ENCODE measurements at places on chromosomes 7 and 10.

DNA sequence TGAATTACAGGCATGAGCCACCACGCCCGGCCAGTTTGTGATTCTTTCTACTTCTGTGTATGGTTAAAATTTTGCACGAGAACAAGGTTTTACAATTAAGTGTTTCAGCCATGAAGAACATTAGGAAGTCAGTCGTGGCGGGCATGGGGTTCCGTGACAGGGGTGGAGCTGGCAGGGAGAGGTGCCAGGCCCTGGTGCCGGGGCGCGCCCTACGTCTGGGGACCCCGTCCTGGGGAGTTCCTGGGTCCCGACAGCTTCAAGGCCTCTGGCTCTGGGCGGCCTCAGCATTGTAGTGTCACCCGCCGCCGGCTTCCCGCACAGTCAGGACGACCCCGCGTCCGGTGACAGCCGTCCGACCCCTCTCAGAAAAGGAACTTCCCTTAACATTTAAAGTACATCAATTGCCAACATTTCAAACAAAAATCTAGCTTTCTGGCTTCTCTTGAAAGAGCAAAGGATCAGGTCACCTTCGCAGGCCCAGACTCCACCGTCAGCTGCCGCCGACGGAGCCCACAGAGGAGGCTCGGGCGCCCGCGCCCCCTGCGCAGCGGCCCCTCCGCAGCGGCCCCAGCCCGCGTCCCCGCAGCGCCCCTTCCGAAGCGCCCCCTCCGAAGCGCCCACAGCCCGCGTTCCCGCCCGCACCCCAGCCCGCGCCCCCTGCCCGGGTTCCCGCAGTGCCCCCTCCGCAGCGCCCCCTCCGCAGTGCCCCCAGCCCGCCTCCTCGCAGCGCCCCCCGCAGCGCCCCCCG lies 23.2 kb upstream of the MKI67 start:
- no peak overlapping the region for H3K27ac ChIP-seq
- peaks cover 9% of the 10 kb centered on the region for H3K27me3 ChIP-seq
- DNase-seq, result no peak
- no peaks in the 10 kb centered on the region for H3K4me1 ChIP-seq
- no peak overlapping the region for H3K4me3 ChIP-seq

- no peak overlapping the region for H3K4me3 ChIP-seq
- no peak for DNase-seq
- peaks cover 30% of the 10 kb centered on the region for H3K4me1 ChIP-seq
- no peak overlapping the region for H3K27ac ChIP-seq
- no peaks in the 10 kb centered on the region for H3K36me3 ChIP-seq
These were observed 90.0 kb downstream of the CCDC71L start for GRCh38 chr7:106570948-106571418.

DNA sequence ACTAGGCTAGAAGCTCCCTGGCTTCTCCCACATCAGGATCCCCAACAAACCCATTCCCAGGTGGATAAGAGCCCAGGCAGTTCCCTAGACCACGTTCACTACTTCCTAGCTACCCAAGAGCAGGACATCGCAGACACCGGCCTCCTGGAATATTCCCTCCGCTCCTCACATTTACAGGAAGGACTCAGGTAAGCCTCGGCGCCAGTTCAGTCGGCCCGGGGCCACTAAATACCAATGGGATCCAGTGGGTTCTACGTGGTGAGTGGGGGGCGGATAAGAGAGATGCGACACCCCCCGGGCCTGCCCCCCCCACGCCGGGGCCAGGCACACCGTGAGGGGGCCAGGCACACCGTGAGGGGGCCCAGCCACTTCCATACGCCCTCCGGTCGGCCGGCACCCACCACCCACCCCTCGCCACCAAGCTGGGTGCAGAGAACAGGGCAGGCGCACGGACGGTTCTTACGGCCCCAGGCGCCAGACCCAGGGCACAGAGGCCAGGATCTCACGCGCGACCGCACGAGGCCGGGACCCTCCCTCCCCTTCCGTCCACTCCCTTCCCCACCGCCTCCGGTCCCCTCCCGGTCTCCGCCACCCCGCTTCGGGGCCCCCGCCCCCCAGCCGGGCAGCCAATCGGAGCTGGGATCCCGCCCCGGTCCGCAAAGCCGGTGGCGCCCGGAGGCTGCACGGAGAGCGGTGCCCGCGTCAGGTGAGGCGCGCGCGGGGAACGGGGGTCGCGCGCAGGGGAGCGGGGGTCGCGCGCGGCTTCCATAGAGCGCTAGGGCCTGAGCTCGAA lies at the start of gene BLVRA:
BLVRA (plus strand) TSS at position 652 of the 793 bp plus-strand sequence. CDS start 12,479 bp downstream, outside the sequence.
- no peaks in the 10 kb centered on the region for H3K27me3 ChIP-seq
- H3K4me3 ChIP-seq, result peak within 1 kb of the TSS; percentile 85
- peaks cover 78% of the 10 kb centered on the region for H3K4me1 ChIP-seq

- no peak overlapping the region for H3K27ac ChIP-seq
- H3K27me3 ChIP-seq, result peaks cover 36% of the 10 kb centered on the region
These were observed 25.4 kb upstream of the TMEM72 start for GRCh38 chr10:44885710-44886109.

- DNase-seq, result no peak
- H3K4me3 ChIP-seq, result no peak overlapping the region
- H3K4me1 ChIP-seq, result peaks cover 9% of the 10 kb centered on the region
- H3K27ac ChIP-seq, result no peak overlapping the region
These were observed 13.1 kb upstream of the KMT2E start for GRCh38 chr7:105000927-105001336.

DNA sequence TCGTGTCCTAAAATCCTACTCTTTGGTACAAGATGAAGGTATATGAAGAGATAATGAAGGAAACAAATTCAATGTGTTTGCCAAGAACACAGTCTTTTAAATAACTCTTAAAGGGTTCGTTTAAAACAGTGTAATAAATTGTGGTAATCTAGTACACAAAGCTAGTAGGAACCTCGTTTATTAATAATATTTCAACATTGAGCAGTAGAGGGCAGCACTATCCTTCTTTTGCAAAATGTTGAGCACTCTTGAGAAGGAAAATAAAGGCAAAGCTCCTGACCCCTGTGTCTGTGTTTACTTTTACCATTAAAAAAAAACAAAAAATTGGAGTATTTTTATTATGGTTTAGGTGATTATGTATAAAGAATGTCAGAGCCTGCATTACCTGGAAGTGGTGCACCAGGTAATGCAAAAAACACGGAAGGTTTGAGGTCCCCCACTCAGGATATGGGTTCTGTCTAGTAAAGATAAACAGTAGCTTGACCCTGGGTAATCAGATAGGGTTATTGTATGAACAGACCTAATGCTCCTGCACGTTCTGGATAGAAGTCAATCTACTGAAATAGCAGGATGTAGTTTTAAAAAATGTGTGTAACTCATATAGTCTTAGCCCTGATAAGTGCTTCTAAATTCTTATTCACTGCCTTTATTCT lies 5.7 kb upstream of the GOT1 start:
- H3K4me3 ChIP-seq, result no peak overlapping the region
- peak; percentile 40 for DNase-seq
- H3K27me3 ChIP-seq, result no peaks in the 10 kb centered on the region
- no peaks in the 10 kb centered on the region for H3K4me1 ChIP-seq
- H3K27ac ChIP-seq, result no peak overlapping the region

GRCh38 chr10:102230264-102230860 lies 4.3 kb downstream of the ELOVL3 start:
- no peak overlapping the region for H3K27ac ChIP-seq
- H3K27me3 ChIP-seq, result no peaks in the 10 kb centered on the region
- peak overlapping the region; percentile 57 for H3K4me3 ChIP-seq

DNA sequence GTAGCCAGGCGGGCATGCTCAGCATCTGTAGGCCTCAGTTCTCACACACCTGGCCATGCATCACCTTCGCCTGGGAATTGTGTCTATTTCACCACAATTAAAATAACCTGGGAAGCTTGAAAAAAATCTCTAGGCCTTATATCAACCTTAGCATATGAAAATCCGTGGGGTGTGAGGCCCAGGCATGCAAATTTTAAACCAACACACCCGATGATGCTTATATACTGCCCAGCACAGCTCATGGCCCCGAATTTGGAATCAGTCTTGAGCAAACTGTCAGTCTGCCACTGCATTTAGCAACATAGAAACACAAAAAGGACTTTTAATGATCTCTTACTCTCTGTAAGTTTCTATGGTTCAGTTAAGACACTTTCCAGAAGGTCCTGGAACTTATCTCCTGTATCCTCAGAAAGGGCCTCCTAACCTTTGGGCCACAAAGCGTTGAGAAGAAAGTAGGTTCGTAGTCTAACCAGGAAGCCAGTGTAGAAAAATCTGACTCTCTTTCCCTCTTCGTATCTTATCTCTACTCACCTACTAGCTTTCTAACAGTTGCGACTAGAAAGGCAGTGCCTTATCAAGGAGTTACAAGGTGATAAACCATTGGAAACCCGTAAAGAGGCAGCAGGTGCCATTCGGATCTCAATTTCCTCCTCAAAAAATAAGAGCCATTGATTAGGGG lies 12.0 kb upstream of the DMBT1 start:
- H3K36me3 ChIP-seq, result no peaks in the 10 kb centered on the region
- no peak overlapping the region for H3K27ac ChIP-seq
- H3K27me3 ChIP-seq, result no peaks in the 10 kb centered on the region
- DNase-seq, result no peak
- no peak overlapping the region for H3K4me3 ChIP-seq

DNA sequence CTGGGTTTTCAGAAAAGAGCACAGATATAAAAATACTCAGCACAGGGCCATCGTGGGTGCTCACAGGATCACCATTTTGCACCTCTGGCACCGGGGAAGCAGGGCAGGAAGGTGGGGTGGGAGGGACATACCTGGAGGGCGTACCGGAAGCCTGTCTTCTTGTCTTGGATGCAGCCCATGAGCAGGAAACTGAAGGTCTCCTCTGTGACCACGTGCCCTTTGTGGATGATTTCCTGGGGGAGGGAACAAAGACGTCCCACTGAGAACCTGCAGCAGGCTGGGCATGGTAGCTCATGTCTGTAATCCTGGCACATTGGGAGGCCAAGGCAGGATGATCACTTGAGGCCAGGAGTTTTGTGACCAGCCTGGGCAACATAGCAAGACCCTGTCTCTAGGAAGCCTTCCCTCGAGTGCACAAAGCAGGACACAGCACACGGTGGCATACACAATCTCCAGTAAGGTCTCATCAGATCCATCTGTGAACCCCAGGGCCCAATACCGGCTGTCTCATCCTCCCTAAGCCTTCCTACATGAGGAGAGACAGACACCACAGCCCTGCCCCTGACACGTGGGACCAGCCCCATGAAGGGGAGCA lies 9.5 kb downstream of the PTCD1 start:
- H3K27me3 ChIP-seq, result no peaks in the 10 kb centered on the region
- no peaks in the 10 kb centered on the region for H3K4me1 ChIP-seq
- no peak overlapping the region for H3K27ac ChIP-seq
